ENCODE measurements at places on chromosomes 1 and 21.

DNA sequence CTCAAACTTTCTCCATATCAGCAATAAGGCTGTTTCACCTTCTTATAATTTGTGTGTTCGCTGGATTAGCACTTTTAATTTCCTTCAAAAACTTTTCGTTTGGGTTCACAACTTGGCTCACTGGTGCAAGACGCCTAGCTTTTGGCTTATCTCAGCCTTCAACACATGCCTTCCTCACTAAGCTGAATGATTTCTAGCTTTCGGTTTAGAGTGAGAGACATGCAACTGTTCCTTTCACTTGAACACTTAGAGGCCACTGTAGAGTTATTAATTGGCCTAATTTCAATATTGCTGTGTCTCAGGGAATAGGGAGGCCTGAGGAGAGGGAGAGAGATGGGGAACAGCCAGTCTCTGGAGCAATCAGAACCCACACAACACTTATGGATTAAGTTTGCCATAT lies 41.2 kb upstream of the IFNLR1 start:
- no peak for DNase-seq

GRCh38 chr21:31279986-31280385 lies 64.1 kb downstream of the TIAM1 start:
- DNase-seq: no peak

DNA sequence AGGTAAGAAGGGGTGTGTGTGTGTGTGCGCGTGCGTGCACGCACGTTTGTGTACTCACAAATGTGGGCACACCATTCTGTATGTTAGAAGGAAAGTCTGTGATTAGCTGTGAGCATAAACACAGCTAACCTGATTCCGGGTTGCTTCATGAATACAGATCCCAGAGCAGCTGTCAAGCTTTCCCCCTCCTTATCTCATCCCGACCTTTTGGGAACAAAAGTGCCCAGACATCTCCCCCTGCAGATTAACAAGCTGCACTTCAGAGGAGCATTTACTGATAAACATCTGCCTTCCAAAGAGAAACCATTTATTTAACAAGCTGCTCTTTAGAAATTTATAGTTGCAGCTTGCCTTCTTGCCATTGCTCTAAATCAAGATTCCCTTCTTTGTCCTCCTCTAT lies 97.0 kb downstream of the MT1HL1 start:
- DNase-seq: no peak

- no peak for DNase-seq
Measured at GRCh38 chr1:230068621-230068873, 1.5 kb downstream of the GALNT2 start.

GRCh38 chr1:223405507-223405906 lies 12.3 kb downstream of the CCDC185 start:
- no peak for DNase-seq

- no peak for DNase-seq
Measured at GRCh38 chr1:3135744-3136455, 66.9 kb downstream of the PRDM16 start.

DNA sequence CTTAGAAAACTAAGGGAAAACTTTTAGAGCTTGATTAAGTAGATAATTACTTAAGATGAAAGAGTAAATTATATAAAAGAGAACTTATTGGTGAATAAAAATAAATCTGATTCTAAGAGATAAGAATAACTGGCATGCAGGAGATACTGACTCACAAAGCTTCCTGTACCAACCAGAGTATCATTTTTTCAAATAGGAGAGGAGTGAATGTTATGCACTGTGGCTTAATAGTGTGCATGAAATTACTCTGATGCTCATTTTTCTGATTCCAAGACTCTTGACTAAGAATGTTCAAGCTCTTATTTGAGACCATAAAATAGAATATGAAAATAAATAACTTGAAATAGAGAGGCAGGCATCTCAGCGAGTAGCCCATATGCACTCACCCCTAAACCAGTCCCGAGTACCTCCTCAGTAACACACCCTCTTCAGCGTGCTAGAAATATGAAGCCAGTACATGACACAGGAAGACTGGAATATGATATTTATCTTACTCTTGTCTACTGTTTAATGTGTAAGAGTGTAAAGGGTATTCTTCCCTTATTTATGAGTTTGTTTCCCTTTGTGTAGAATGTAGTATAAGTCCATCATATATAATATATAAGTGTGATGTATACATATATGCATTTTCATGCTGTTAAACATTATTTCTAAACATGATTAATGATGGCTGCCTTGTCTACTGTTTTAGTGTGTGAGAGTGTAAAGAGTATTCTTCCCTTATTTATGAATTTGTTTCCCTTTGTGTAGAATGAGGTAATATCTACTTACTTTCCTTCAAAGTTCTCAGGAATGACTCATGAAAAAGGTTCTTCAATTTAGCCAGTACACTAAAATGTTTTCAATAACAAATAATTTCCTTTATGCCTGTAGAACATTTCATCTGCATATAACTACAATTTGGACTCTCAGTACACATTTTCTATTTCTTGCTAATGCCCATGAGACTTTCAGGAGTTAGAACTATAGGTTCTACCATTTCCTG lies 99.2 kb upstream of the PALMD start:
- DNase-seq: no peak

DNA sequence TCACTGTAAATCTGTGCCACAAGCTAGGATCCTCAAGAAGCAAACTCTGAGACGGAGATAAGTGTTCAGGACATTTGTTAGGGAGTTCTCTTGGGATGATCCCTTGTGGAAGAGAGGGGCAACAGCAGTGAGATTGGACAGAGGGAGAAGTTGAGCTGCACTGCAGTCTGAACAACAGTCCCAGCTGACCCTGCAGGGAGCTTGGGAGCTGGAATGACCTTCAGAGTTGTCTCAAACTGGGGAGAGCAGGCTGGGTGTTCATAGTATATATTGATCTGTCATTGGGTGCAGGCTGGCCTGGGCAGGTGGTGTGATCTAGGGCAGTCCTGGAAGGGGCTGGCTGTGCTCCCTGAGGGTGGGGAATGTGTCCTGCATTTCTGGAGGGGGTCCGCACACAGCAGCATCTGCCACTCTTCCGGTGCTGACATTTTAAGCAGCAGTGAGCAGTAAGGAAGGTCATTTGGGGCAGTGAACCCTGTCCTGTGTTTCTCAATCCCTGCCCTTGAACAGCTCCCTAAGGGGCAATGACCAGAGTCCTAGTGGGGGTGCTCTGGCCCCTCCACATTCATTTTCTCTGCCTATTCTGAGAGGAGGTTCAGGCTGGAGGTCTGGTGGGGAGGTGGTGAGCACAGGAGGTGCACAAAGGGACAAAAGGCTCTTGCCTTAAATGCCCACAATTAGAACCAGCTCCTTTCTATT lies 90.2 kb upstream of the PPM1J start:
- no peak for DNase-seq

DNA sequence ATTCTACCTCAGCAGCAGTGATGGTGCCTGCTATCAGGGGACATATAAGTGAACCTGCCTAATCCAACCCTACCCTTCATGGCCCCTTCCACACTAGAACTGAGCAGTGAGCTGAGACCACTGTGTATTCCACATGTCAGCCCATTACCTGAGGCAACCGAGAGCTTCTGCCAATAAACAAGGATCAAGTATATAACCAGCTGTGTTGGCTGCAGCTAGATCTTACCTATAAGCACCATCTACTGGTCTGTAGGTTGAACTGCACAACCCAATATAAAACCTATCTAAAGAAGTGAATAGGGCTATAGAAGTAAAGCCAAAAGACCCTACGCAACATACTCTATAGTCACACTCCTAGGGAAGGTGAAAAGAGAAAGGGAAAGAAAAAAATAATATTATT lies 376.9 kb downstream of the HHIPL2 start:
- no peak for DNase-seq

- DNase-seq: no peak
Measured at GRCh38 chr1:162357681-162358266, 18.9 kb downstream of the SPATA46 start.

GRCh38 chr1:202794051-202794740 lies 14.0 kb downstream of the KDM5B start:
- DNase-seq: no peak

DNA sequence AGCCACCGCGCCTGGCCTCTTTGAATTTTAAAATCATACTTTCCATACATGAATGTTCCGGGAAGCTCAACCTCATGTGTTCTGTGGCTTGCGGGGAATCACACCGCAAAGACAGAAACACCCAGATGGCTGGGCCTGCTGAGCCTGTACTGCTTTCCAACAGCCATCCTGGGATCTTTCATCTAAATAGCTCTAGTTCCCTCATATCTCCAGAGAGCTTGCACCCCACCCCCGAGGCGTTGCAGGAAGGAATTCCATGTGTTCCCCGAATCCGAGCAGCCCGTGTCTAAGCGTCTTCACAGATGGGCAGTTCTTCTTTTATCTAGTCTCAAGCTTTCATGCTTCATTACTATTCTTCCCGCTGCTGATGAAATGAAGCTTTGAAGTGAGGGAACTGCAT lies 66.4 kb downstream of the IGSF21 start:
- DNase-seq: no peak

GRCh38 chr1:39435597-39435996 lies 55.8 kb upstream of the BMP8A start:
- no peak for DNase-seq

- no peak for DNase-seq
Measured at GRCh38 chr1:77282187-77282865, 507 bp downstream of the AK5 start.

Data from GOT3 (cell line).